ENCODE measurements at places on chromosomes 6 and 20.

- DNase-seq, result no peak
Measured at GRCh38 chr20:62394248-62395245, 7.6 kb downstream of the RPS21 start.

GRCh38 chr6:100503043-100503705 is 38.5 kb upstream of the SIM1 start:
- no peak for DNase-seq

GRCh38 chr6:134676307-134677281 is 273.3 kb downstream of the ALDH8A1 start:
- DNase-seq, result no peak

- no peak for DNase-seq
Measured at GRCh38 chr6:159645640-159646039, 47.4 kb downstream of the SOD2 start.

DNA sequence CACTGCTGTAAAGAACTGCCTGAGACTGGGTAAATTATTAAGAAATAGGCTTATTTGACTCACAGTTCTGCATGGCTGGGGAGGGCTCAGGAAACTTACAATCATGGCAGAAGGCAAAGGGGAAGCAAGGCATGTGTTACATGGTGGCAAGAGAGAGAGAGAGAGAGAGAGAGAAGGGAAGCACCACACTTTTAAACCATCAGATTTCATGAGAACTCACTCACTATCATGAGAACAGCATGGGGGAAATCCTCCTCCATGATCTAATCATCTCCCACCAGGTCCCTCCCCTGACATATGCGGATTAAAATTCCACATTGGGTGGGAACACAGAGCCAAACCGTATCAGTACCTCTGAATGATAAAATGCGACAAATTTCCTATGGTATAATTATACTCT is 203.9 kb upstream of the MARCKS start:
- no peak for DNase-seq

GRCh38 chr20:58706150-58706892 is 13.7 kb downstream of the NPEPL1 start:
- DNase-seq, result no peak

GRCh38 chr20:64072498-64073063 is 6.7 kb downstream of the RGS19 start:
- DNase-seq, result no peak

GRCh38 chr6:28139860-28140543 is 1.7 kb upstream of the ZKSCAN8 start:
- DNase-seq, result peak; percentile 21

DNA sequence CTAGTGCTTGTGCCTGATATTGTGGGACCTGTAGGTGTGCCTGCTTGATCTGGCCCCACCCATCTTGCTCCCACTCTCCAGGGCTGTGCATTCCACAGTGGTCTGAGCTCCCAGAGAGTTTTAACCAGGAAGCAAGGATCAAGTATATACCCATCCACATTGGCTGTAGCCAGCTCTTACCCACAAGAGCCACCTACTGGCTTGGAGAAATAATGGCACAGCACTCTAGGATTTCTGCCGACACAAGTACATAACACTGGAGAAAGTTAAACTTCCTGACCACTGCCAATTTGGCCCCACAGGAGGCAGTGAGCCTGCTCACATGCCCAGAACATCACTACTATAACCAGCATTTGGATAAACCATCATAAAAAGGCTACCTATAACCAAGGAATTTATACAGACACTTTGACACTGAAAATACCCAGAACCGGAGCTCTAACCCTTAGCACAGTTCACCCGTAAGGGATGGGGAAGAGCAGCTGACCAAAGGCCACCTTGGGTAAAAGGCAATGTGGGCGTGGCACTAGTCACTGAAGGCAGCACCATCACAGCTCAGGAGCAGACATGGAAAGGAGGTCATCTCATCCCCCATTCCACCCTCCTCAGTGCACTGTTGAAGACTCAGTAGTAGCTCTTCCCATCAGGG is 440.4 kb downstream of the BTBD3 start:
- no peak for DNase-seq

- DNase-seq, result no peak
Measured at GRCh38 chr6:96450770-96451130, 70.9 kb upstream of the UFL1 start.

DNA sequence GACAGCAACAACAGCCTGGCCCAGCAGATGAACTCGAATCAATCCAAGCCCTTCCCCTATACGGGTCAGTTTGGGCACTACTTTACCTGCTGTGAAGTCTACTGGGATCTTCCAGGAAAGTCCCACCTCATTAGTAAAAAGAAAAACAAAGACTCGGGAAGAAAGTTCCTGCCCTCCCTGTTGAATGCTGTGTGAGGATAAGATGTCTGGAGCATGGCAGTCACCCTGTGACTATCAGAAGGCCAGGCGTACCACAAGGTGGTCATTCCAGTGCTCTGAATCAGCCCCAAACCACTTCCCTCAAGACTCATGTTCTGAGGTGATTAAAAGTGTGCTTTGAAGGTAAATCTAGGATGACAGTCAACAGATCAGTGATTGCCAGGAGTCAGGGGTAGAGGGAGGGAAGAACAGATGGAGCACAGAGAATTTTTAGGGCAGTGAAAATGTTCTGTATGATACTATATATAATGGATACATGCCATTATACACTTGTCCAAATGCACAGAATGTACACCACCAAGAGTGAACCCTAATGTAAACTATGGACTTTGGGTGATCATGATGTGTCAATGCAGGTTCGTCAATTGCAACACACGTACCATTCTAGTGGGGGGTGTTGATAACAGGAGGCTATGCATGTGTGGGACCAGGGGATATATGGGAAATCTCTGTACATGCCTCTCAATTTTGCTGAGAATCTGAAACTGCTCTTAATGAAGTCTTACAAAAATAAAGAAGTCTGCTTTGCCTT is 14.7 kb downstream of the FKBP1A start:
- peak; percentile 66 for DNase-seq

GRCh38 chr20:11979306-11979990 is 61.8 kb downstream of the BTBD3 start:
- DNase-seq, result no peak

DNA sequence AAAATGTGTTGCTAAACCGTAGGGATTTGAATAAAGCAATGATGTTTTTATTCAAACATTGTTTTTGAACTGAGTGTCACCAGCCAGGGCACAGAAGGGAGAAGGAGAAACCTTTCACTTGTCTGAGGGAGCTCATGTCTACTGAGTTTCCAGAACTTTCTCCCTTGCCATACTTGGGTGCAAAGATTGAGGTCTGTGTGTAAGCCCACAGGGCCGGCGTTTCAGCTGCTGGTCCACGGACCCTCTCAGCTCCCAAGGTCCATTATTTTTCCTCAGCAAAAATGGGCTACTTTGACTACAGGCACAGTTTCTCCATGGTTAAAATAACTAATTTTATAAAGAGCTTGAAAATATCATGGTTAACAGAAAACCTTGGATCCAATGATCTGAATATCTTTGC is 32.6 kb downstream of the PSMG4 start:
- no peak for DNase-seq

- no peak for DNase-seq
Measured at GRCh38 chr20:35497320-35497719, 32.1 kb downstream of the C20orf173 start.

DNA sequence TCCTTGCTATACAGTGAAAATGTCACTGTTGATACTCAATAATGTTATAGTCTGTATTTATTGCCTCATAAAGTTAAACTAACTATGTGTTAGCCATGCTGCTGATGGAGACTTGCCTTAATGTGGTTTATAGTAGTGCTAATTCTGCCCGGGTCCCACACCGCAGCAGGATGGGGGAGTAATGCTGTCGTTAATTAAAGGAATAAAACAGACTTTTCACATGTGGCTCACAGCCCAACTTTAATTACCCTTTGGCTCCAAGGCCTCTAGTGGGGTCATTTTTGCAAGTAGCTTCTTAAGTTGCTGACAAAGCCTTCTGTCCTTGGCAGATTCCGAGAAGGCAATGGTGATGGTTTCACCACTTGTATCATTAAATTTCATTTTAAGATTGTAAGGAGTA is 634.3 kb downstream of the TBC1D32 start:
- DNase-seq, result no peak
